ENCODE measurements at places on chromosomes 4 and X.

- no peak for DNase-seq
Measured at GRCh38 chr4:148224476-148224875, 217.7 kb downstream of the NR3C2 start.

DNA sequence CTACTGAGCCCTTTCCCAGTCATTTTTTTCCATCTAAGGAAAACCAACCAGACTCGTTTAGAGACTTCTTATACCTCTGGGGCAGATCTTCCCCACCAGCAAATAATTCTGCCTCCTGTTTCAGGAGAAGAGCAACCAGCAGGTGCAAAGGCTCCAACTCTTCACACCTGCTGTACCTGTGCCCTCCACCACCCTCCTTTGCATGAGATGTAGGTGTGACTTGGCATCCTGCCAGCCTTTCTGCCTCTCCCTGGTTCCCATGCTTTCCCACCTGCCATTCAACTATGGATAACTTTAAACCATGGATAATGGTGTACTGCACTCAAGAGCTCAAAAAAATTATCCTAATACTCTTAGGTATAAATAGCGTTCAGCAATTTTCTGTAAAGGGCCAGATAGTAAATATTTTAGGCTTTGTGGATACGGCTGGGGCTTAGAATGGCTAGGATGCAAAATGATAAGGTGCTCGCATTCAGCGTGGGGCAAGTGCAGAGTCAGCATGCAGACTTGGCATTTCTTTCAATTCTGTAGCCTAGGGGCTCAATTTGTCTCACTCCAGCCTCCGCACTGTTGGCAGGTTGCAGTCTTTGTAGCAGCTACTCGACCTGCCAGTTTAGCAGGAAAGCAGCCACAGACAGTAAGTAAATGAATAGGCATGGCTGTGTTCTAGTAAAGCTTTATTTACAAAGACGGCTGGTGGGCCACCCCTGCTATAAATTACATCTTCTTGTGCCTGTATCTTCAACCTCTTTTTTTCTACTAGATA is 79.8 kb downstream of the HCCS start:
- no peak for DNase-seq

GRCh38 chr4:15340902-15341732 is 86.7 kb upstream of the C1QTNF7 start:
- DNase-seq = no peak

DNA sequence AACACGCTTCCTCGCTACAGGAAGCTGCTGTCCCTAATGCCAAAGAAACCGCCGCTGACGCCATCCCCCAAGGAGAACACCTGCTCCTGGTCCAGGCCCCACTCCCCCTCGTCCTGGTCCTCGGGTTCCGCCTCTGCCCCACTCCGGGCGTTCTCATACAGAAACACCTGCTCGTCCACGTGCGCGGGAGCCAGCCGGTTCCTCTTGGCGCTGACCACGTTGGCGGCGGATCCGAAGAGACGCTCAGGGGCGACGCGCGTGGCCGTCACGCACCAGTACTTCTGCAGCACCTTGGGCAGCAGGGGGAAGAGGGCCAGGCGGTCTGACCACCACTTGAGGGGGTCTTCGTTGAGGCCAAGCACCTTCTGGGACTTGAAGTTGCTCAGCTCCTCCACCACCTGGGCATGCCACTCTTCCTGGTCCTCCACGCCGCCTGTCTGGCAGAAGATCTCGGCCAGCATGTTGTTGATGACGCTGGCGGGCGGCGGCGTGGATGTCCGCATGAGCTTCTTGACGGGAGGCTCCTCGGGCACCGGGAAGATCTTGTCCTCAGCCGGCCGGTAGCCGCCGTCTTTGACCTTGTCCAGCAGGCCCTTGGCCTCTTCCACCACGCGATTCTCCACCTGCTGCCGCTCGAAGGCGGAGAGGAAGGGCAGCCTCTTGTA is 12.0 kb downstream of the DHRSX start:
- no peak for DNase-seq

GRCh38 chr4:78414116-78414515 is 137.5 kb upstream of the ANXA3 start:
- no peak for DNase-seq

DNA sequence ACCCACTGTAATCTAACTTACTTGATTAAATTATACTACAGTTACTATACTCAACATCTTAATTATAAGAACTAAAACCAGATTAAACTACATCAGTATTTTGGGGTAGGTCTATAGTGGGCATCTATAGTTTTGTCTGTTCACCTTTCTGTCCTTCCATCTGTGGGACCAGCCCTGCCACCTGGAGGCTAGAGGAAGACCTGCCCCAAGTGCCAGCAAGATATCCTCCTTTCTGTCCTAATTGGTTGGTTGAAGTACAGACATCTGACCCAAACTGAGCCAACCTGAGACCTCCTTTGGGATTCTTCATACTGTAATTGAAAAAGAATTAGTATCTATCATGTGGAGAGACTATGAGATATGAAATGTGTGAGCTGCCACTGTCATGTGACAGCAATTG is 172.2 kb upstream of the TLL1 start:
- DNase-seq = no peak

DNA sequence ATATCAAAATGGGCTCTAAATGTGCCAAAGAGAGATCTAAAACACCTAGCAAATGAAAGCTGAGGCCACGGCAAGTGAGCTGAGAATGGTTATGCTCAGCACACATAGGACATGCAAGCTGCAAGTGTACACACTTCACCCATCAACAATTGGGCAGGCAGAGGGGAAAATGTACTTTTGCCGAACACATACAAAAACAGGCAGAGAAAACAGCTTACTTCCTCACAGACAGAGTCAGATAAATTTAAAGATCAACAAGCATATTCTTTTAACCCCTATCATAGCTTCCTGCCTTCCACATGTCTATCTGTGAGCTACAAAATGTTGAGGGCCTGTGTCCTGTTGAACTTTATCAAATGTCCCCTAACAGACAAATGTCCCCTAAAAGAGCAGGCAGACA is 60.3 kb downstream of the SH3KBP1 start:
- DNase-seq = peak; percentile 28

DNA sequence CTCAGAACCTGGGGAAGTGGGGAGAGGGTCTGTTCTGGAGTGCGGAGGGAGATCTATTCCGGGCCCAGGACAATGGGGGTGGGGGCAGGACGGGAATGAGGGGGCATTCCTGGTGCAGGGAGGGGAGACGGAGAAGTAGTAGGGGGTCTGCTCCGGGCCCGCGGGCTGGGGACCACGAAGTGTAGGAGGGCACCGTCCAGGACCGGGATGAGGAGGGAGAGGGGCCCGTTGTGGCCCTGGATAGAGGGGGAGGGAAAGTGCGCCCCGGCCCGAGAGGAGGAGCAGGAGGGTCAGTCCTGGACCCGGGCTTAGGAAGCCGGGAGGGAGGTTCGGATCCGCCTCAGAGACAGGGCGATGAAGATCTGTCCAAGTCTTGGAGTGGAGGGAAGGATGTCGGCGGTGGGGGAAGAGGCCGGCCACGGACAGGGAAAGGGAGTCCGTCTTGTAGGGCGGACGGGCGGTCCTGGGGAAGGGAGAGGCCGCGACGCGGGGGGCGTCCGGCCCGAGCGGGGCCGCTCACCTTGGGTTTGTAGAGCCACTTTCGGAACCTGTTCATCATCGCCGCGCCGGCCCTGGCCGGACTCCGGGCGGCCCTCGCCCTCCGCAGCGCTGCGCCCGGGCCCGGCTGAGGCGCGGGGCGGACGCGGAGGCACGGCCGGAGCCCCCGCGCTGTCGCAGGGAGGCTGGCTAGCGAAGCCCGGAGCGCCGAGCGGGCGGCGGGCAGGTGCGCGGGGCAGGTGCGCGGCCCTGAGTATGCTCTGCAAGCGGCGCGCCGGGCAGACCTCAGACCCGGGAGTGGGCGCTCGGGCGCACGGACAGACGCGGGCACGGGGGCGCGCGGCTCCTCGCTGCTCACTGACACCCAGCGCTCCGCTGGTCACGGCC is at the start of gene ZFYVE28:
ZFYVE28 (minus strand) TSS at position 881 of the 885 bp plus-strand sequence; CDS start at position 559, 322 bp downstream.
- DNase-seq = no peak

- no peak for DNase-seq
Measured at GRCh38 chrX:96430756-96431455, 253.7 kb upstream of the DIAPH2 start.

DNA sequence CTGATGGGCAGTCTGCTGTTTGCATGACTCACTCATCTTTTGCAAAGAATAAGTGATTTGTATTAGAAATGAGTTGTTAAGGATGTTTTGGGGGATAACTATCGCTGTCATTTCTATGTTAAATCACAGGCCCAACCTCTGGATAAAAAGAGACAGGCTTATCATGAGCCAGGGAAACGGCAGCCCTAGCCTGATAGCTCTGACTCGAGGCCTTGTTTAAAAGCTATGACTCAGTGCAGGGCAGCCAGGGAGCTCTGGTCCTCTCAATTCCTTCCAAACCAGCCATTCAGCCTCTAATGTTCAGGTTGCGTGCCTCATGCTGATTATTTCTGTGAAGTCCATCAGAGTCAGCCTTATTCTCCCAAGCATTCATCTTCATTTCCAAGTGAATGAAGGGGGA is 305.9 kb upstream of the HAND2 start:
- DNase-seq = no peak

DNA sequence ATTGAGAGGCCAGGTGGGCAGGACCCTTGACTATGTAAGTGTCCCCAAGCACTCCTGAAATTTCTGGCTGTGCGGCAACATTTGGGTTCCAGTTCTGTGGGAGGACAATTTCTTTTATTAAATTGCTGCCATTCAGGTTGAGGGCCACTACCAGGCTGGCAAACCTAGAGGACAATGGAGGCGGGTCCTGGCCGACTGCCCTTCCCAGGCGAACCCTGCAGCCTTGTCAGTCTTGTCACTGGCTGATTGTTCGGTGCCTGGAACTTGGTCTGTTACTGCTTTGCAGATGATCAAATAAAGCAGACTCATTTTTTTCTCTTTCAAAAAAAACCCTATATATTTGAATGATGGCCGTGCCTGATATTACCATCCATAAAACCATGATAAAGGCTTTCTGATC is 6.6 kb upstream of the TMEM128 start:
- DNase-seq = no peak

DNA sequence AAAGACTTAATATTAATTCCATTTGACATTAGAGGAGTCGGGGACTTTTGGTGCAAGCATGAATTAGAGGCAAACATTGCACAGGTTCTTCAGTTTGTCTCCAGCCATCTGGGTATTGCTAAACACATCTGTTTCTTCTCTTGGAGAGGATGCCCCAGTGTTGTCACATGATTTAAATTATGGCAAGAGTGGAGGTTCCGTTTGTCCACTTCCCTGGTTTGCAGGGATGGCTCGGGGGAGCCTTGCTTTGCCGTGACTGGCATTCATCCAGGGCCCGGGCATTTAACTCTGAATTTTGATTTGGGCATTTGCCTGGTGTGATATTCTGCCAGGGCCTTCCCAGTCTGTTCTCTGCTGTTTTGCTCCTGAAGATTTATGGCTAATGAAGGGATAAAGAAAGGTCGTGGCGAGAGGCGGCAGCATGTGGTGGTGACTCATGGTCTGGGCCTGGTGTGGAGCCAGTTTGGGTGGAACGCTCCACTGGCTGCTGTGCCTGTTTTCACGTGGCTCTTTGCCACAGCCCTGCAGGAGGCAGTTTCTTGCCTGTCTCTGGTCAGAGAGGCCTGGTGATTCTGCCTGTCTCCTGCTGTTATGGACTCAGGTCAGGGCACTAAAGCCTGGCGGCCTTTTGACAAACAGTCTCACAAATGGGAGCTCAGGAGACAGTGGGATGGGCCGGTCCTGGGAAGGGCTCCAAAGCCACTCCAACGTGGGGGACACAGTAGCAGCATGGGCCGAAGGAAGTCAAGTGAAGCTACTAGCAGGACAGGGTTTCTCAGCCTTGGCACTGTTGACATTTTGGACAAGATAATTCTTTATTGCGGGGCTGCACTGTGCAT is 99.4 kb upstream of the PGRMC2 start:
- DNase-seq = peak; percentile 80

DNA sequence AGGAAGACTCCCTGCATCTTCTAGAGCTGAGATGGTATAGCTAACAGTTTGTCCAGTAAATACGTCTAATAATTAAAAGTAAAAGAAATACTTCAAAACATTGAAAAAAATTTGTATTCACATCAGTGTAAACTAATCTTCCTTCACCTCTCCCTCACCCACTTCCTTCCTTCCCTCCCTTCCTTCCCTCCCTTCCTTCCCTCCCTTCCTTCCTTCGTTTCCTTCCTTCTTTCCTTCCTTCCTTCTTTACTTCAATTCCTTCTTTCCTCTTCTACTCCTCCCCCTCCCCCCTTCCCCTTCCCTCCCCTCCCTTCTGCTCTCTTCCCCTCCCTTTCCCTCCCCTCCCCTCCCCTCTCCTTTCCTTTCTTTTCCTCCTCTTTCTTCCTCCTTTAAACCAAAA is 103.7 kb downstream of the POU4F2 start:
- DNase-seq = no peak

DNA sequence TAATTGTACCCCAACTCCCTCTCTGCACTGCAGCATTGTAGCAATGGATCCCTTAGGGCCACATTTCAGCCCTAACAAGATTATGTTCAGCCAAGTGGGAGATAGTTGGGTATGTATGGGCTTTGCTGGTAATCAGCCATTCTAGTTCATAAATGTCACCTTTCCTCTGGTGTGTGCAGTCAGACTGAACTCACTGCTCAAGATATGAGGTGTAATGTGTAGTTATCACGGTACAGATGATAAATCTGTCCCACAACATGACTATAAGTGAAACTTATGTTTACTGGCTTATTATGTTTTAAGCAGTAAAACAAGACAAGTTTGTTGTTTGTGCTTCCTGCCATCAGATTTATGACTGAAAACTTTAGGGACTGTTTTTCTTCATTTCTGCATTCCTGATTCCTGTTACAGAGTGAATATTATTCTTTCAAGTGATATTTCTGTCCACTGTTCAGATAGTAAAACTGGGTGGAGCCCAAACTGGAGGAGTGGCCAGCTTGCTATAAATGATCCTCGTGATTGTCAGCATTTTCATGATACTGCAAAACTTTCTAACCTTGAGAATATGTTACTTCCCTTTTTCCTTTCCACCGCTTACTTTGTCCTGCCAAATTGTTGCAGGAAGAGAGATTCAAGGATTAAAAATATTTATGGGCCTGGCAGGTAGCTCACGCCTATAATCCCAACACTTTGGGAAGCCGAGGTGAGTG is 44.9 kb downstream of the ANAPC4 start:
- peak; percentile 28 for DNase-seq
